ENCODE measurements at places on chromosomes 12 and 14. TPM values are rescaled to one million over a fixed set of nuclear protein-coding genes. Genes with fewer than 3 reads are reported as not detected.

Gene COX8C
- total RNA-seq = not detected

Gene MAP3K9
- total RNA-seq = 11.4 TPM

Gene SCN8A
- 46.1 TPM for total RNA-seq

Gene NCKAP5L
- 7.3 TPM for total RNA-seq

DNA sequence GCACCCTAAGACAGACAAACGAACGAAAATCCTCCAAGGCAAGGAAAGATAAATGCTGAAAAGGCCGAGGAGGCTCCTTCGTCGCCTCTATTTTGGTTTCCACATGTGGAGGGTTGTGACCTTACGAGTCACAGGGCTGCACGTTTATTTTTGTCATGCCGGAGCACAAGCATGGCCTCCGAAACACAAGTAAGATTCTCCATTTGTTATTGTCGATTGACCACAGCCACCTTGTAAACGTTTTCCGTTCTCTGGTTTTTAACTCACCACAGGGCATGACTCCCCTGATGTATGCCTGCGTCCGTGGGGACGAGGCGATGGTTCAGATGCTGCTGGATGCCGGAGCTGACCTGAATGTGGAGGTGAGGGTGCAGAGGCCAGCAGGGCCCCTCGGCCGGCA is 73.1 kb upstream of the PWP1 start:
- DNase-seq = no peak

GRCh38 chr12:104602406-104602805 is 145.7 kb downstream of the CHST11 start:
- DNase-seq = no peak

GRCh38 chr14:95123891-95124579 is 33.3 kb downstream of the DICER1 start:
- DNase-seq = no peak

GRCh38 chr12:124125203-124125871 is 152.3 kb downstream of the ZNF664 start:
- no peak for DNase-seq

DNA sequence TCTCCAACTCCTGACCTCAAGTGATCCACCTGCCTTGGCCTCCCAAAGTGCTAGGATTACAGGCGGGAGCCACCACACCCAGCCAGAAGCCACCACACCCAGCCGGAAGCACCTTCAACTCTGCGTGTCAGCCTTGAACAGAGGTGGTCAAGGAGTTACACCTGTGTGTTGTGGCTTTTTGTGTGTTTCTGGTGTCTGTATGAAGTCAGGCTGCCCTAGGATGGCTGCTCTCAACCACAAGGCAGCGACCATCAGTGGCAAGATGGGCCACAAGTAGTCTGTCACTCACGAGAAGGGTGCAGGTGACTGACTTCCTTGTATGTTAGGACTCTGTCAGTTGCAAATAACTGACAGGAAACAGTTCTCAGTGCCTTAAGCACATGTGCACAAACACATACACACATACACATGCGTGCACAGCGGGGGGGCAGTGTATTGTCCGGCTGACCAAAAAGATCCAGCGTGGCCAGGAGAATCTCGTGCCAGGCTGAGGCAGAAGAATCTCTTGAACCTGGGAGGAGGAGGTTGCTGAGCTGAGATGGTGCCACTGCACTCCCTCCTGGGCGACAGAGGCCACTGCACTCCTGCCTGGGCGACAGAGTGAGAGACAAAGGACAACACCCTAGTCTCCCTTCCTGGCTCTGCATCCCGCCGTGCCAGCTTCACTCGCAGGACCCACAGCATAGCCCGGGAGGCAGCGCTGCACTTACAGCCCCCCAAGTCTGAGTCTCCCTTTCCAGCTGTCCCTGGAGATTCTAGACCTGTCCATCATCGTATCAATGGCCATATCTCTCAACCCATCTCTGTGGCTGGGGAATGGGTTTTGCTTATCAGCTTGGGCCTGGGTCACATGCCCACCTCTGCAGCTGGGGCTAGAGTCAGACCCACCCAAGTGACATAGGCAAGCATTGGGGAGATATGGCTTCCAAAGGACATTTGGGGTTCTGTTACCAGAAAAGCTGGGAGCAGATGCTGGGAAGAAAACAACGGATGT is 13.7 kb downstream of the P2RX4 start:
- DNase-seq = no peak

GRCh38 chr12:113857371-113857770 is 108.8 kb downstream of the RBM19 start:
- no peak for DNase-seq

DNA sequence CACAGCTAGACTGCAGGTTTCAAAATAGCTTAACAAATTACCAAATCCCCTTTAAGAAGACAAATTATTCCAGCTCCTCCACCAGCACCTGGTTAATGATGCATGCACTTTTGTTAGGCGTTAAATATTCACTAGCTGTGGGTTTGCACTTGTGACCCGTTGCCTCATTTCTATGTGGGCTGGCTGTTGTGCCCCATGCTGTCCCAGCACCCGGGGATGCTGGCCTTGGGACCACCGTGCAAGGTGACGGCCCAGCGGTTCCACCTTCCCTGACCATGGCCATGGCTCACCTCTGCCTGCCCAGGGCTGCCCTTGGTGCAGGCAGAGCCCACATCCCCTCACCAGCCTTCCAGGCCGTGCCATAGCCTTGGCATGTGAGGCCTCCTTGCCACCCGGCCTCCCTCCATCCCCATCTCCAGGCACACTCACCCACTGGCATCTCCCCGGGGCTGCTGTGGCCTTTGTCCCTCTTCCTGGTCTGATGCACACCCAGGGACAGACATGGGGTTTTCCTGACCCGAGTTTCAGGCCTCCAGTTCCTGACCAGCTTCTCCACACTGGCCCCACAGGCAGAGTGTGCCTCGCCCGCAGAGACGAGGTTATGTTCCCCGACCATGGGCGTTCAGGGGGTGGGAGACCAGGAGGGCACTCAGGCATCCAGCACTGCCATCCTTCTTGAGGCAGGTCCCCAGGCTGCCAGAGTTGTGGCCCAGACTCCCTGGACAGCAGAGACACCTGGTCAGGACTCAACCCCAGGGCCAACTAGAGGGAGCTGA is 20.3 kb upstream of the C14orf180 start:
- no peak for DNase-seq

DNA sequence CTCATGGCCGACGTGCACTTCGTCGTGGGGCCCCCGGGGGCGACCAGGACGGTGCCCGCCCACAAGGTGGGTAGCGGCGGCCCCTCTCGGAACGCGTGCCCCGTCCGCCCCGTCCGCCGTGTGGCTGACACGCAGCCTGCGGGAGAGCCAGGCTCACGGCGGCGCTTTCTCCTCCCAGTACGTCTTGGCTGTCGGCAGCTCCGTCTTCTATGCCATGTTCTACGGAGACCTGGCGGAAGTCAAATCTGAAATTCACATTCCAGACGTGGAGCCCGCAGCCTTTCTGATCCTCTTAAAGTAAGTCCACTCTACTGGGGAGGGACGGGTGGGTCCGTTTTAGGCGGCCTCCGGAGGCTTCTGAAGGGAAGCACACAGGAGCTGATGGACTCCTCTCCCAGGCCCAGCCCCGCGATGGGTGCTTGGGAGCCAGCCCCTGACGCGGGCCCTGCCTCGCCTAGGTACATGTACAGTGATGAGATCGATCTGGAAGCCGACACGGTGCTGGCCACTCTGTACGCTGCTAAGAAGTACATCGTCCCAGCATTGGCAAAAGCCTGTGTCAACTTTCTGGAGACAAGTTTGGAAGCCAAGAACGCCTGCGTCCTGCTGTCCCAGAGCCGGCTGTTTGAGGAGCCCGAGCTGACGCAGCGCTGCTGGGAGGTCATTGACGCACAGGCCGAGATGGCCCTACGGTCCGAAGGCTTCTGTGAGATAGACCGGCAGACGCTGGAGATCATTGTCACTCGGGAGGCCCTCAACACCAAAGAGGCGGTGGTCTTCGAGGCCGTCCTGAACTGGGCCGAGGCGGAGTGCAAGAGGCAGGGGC is 1.1 kb downstream of the BTBD6 start:
- DNase-seq = no peak

GRCh38 chr14:101336183-101336582 is 225.1 kb upstream of the DIO3 start:
- DNase-seq = no peak

- DNase-seq = no peak
Observed at GRCh38 chr14:37019488-37019887, 152.9 kb downstream of the SLC25A21 start.

- DNase-seq = no peak
Observed at GRCh38 chr12:94304566-94305061, 155.1 kb downstream of the CEP83 start.

- no peak for DNase-seq
Observed at GRCh38 chr14:52836063-52836462, 44.7 kb upstream of the GNPNAT1 start.

GRCh38 chr14:63747846-63748245 is 20.0 kb upstream of the SGPP1 start:
- DNase-seq = no peak

DNA sequence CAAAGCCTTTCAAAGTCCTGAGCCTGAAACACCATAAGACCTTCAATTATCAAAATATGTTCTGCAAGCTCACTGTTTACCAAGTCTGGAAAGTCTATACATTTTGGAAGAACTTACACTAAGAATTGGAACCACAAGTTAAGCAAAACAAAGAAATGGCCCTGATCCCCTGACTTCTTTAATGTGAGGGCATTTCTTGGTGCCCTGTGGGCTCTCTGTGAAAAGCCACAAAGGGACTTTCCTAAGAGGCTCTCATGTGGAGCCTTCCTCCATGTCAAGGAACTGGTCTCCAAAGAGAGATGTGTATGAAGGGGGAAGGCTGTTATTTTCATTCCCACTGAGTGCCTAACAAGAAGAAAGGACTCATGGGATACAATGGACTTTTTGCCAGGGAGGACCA is 13.5 kb upstream of the MYH6 start:
- no peak for DNase-seq

GRCh38 chr14:68539789-68540188 is 253.1 kb downstream of the ZFP36L1 start:
- no peak for DNase-seq

DNA sequence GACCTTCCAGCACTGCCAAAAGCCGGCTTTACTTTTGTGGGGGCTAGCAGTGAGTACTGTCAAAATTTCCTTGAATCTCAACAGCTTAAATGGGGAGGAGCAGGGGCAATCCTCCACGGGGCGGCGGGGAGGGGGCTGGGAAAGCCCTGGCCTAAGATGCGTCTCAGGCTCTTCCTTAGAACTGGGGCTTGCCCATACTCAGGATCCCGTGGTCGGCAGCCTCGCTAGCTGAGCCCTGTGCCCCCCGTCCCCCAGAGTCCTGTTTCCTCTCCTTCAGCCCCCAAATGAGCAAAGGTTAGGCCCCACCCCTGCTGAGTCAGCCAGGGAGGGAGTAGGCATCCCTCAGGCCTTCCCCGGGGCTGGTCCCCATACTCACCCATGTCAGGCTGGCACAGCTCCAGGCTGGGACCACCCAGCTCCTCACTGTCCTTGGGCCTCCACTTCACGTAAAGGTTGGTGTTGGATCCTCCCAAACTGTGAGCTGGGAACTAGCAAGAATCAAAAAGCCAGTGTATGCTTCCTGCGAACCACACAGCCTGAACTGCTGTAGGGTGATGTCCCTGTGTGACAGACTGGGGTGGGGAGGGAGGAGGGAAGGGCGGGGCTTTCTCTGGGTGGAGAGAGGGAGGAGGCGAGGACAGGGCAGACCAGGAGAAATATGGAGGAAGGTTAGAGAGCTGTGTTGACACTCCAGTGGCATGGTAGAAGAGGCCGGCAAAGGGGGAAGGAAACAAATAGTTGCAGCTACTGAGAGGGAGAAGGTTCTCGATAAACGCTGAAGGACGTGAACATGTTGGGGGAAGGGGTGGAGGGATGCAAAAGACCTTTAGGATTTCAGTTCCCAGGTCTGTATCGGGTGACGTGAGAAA is 5.9 kb upstream of the BAZ2A start:
- peak; percentile 82 for DNase-seq

DNA sequence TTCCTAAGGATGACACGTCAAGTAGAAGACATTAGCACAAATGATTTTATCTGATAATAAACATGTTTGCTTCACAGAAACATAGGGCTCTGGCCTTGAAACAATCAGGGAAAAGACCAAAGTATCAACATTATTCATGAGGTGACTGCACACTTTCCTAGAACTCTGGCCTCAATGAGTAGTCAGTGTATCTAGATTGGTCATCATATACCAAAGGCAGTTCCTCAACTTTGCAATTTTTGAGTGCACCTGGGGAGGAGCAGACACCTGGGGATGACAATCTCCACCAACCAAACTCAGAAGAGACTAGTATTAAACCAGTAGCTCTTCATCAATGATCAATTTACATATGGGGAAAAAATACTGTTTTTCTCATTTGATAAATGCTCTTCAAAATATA is 4.5 kb downstream of the EDDM3A start:
- DNase-seq = no peak

- no peak for DNase-seq
Observed at GRCh38 chr12:75208856-75209811, 505 bp downstream of the KCNC2 start.

DNA sequence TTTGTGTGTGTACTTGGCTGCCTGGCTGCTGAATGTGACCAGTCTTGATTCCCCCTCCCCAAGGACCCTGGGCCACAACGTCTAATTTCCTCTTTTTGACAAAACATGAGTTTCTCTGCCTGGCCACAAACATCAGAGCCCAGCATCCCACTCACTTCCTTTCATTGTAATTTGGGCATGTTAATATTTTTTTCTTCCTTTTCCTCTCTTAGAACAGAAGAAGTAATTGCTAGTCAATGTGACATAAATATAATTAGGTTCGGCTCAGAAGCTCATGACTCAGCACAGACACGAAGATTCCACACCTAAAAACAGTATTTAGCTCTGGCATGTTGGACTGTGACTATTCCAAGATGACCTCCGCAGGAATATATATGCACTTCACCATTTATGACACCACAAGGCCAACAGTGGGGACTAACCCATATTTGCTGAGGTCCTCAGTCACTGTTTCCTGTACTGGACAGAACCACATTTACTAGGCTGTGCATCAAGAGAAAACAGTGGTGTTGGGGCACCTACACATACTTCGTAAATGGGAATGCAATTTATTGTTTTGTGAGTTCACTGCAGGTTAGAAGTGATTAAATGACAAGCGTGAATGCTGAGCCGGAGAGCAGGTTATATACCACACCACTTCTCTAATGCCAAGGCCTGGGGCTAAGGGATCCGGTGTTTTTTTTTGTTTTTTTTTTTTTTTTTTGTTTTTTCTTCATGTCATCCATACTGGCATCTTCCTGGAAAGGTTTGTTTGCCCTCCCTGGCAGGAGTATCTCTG is 4.2 kb downstream of the GSG1 start:
- no peak for DNase-seq

GRCh38 chr12:77299001-77299400 is 233.6 kb upstream of the E2F7 start:
- no peak for DNase-seq

GRCh38 chr12:93982771-93983315 is 165.5 kb upstream of the PLXNC1 start:
- DNase-seq = no peak

DNA sequence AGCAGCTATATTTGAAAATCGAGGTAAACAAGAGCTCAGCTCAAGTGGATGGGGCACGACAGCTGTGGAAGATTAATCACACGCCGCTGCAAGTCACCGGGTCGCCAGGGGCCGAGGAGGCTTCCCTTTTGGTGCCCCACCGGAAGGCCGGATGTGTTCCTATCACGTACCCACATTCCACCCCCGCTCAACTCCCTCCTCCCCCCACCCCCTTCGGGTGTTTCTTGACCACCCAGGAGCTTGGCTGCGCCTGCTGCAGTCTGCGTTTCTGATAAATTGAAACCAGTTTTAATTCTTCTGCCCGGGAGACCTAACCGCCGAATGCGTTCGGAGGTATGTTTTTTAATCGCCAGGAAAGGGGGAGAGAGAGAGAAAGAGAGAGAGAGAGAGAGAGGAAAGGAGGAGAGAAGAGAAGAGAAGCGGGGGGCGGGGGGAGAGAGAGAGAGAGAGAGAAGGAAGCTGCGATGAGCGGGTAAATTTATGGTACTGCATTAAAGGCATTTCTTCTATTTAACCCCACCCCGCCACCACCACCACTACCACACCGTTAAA is 1.8 kb downstream of the SLC8A3 start:
- no peak for DNase-seq

Measured in frontal cortex (tissue), 4 donors.